Right renal pelvis (tissue), 4 donors: ENCODE measurements at places on chromosomes 12 and 14. TPM values are rescaled to one million over a fixed set of nuclear protein-coding genes. Genes with fewer than 3 reads are reported as not detected.

The GPR65 gene
- polyA plus RNA-seq: 0.58 TPM

The AKAP5 gene
- 9.1 TPM for polyA plus RNA-seq

DNA sequence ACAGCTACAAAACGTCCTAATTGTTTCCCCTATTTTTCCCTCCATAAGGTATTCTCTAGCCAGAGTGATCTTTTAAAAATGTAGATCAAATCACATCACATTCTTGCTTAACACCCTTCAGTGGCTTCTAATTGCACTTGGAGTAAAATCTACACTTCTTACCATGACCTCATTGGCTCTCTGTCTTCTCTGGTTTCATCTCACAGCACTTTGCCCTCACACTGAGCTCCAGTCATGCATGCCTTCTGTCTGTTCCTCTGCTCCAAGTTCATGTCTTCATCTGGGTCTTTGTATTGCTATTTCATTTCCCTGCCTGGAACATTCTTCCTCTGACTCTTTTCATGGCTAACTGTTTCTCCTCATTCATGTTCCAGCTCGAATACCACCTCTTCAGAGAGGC, 220.4 kb upstream of the GARIN6 start:
- no peak for DNase-seq

DNA sequence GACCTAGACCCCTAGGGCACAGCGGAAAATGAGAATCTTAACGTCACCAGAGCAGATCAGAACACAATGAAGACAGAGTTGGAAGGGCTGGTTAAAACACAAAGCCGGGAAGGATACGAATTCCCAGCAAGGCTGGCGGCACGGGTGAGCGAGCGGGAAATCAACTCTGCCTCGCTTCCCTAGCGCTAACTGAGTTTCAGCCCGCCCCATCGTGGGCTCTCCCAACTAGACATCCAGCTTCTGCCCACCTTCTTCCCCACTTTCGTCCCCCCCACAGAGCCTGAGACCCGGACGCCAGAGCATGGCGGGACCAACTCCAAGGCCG, 377 bp downstream of the CCNT1 start:
- no peak for DNase-seq
